Activated CD8-positive, alpha-beta memory T cell treated with anti-CD3 and anti-CD28 coated beads, Interleukin-2, amount 10 ng/mL, durations not matched to agents 7 days and 5 days (primary cell): ENCODE measurements at places on chromosomes 6 and 20. TPM values are rescaled to one million over a fixed set of nuclear protein-coding genes. Genes with fewer than 3 reads are reported as not detected.

HM13 gene
- total RNA-seq: 151 TPM

FAM83B gene
- total RNA-seq: not detected

FITM2 gene
- 2.5 TPM for total RNA-seq

DNA sequence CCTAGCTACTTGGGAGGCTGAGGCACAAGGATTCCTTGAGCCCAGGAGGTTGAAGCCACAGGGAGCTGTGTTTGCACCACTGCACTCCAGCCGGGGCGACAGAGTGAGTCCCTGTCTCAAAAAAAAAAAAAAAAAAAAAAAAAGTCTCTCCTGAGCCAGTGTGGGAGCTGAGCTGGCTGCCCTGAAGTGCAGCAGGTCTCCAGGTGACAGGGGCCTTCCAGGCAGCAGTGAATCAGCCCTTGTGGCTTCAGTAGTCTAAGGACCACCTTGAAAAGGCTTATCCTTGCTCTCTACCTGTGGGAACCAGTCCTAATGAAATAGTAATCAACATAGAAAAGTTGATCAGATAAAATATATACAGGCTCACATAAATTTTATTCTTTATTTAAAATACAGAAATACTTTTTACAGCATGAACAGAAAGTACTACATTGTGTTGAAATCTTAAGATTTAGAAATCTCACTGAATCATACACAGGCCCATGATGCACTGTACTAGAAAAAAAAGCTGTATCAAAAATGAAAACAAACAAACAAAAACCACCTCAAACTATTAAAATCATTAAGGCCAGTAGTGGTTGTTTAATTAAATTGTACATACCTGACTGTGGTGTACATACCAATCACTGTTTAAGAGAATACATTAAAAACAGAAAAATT lies 128.9 kb downstream of the SCML4 start:
- peaks cover 2% of the 10 kb centered on the region for H3K27me3 ChIP-seq
- H3K36me3 ChIP-seq: peaks cover 2% of the 10 kb centered on the region
- H3K27ac ChIP-seq: no peak overlapping the region
- H3K4me3 ChIP-seq: no peak overlapping the region
- DNase-seq: no peak

GRCh38 chr6:101883505-101883904 lies 490.0 kb downstream of the GRIK2 start:
- H3K4me3 ChIP-seq: no peak overlapping the region
- no peak for DNase-seq
- H3K27ac ChIP-seq: no peak overlapping the region
- no peaks in the 10 kb centered on the region for H3K27me3 ChIP-seq
